Activated naive CD8-positive, alpha-beta T cell treated with anti-CD3 and anti-CD28 coated beads for 36 hours (primary cell): ENCODE measurements at places on chromosomes 7 and 10. TPM values are rescaled to one million over a fixed set of nuclear protein-coding genes. Genes with fewer than 3 reads are reported as not detected.

DNA sequence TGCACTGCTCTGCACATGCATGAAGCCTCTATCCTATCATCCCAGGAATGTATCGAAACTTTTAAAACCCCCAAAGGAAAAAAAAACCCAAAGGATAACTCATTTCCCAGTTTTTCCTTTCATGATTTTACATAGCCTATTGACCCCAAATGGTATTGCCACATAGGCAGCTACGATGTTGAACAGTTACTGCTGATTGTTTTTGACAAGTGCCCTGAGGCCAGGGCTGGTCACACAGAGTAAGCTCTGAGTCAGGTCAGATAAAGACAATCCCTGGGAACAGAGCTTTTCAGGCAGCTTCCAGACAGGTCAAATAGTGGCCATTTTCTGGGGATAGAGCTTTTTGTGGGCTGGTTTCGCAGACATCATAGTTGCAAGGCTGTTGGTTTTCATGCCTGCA is 52.1 kb downstream of the MYL10 start:
- no peak overlapping the region for H3K4me3 ChIP-seq
- peaks cover 5% of the 10 kb centered on the region for H3K4me1 ChIP-seq
- H3K27ac ChIP-seq: no peak overlapping the region
- H3K27me3 ChIP-seq: peaks cover 12% of the 10 kb centered on the region

GRCh38 chr10:49751216-49751615 is 10.9 kb downstream of the OGDHL start:
- H3K36me3 ChIP-seq: no peaks in the 10 kb centered on the region
- H3K4me3 ChIP-seq: no peak overlapping the region
- no peak overlapping the region for H3K27ac ChIP-seq
- DNase-seq: no peak
- H3K4me1 ChIP-seq: no peaks in the 10 kb centered on the region

- no peaks in the 10 kb centered on the region for H3K36me3 ChIP-seq
- no peak overlapping the region for H3K27ac ChIP-seq
- no peak for DNase-seq
- H3K4me1 ChIP-seq: no peaks in the 10 kb centered on the region
- H3K27me3 ChIP-seq: peaks cover 15% of the 10 kb centered on the region
Measured at GRCh38 chr10:116262678-116263077, 10.3 kb downstream of the GFRA1 start.

- H3K4me1 ChIP-seq: peaks cover 5% of the 10 kb centered on the region
- H3K27ac ChIP-seq: no peak overlapping the region
- no peak overlapping the region for H3K4me3 ChIP-seq
- no peaks in the 10 kb centered on the region for H3K36me3 ChIP-seq
- no peaks in the 10 kb centered on the region for H3K27me3 ChIP-seq
Measured at GRCh38 chr7:121480058-121480457, 84.0 kb upstream of the FAM3C start.

GRCh38 chr10:64329510-64329909 is 808.3 kb downstream of the REEP3 start:
- H3K27ac ChIP-seq: no peak overlapping the region
- no peaks in the 10 kb centered on the region for H3K27me3 ChIP-seq

DNA sequence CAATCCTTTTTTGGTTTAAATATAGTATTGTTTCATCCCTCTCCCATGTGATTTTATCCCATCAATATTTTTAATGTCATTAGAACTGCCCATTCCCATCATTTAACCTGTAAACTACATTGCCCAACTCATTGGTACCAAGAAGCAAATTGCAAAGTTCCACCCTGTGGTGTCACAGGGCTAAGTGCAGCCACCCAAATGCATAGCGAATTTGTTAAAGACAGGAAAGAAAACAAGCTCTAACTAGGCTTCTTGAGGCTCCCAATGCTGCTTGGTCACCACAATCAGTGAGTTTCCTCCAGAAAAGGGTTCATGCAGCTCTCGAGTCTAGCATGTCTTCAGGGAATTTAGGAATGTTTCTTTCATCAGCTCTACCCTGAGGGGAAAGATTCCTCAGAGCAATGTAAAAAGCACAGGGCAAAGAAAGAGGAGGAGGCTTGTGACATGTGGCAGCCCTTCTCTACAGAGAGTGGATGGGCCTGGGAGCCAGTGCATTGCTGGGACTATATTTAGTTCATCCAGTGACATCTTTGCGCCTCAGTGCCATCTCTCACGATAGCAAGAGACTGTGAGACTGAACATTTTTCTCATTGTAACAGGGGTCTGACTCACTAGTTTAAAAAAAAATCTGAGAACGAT is 58.1 kb downstream of the CAV1 start:
- H3K27ac ChIP-seq: peak overlapping the region; percentile 96
- no peaks in the 10 kb centered on the region for H3K27me3 ChIP-seq
- H3K4me1 ChIP-seq: peaks cover 45% of the 10 kb centered on the region

- no peak overlapping the region for H3K27ac ChIP-seq
- no peak for DNase-seq
- no peaks in the 10 kb centered on the region for H3K27me3 ChIP-seq
- no peaks in the 10 kb centered on the region for H3K4me1 ChIP-seq
- H3K36me3 ChIP-seq: no peaks in the 10 kb centered on the region
Measured at GRCh38 chr7:11665357-11665756, 166.6 kb downstream of the THSD7A start.

DNA sequence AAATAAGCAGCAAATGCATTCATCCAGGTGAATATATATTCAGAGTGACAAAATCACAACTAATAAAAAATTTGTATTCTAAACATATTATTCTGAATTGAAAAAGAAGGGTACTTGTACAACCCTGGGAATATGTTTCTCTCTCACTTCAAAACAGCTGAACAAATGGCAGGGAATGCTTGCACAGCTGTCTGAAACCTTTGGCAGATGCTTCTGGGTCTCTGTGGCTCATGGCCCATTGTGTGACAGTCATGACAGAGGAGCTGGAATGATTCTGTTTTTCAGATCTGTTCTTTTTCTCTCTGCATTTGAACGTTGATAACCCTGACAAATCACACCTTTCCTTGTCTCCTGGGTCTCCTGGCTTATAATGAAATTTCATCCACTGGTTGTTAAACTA is 275.7 kb upstream of the FZD1 start:
- H3K27ac ChIP-seq: no peak overlapping the region
- no peaks in the 10 kb centered on the region for H3K36me3 ChIP-seq
- H3K4me3 ChIP-seq: no peak overlapping the region

DNA sequence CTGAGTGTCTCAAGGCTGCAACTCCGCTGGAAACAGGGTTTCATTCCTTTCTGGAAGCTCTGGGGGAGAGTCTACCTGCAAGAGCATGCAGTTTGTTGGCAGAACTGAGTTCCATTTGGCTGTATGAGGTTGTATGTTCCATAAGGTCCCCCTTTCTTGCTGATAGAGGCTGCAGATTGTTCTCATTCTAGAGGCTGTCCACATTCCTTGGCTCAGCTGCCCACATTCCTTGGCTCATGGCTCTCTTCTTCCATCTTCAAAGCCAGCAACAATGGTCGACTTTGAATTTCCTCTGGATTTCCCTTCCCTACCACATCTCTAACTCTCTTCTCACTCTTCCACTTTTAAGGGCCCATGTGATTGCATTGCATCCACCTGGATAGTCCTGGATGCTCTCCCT is 147.3 kb upstream of the CDCA7L start:
- H3K4me1 ChIP-seq: no peaks in the 10 kb centered on the region
- H3K27me3 ChIP-seq: no peaks in the 10 kb centered on the region
- no peak overlapping the region for H3K27ac ChIP-seq

DNA sequence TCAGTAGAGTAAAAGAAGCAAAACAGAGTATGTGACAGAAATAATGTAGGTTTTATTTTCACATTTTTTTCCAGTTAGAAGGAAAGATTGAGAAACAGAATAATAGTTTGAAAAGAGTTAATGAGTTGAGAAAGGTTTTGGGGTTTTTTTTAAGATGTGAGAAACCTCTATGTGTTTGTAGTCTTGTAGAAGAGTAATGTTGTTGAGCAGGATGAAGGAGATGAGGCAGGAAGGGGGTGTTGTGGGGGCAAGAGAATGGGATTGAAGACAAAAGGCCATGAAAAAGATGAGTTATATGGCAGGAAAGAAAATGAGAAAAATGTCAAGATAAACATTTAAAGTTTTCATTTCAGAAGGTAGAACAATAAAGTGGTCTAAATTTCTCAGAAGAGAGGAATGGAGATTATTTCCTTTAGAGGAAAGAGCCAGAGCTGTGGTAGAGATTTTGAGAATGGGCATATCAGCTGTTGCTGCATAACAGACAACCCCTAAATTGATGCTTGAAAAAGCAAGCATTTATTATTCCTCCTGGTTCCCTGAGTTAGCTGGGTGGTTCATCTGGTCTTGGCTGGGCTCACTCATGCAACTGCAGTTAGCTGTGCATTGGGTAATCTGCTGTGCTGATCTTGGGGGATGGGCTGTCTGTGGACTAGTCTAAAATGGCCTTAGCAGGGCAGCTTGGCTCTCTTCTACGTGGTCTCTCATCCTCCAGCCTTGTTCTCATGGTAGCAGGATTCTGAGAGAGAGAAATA is 27.1 kb downstream of the PCGF5 start:
- H3K27me3 ChIP-seq: no peaks in the 10 kb centered on the region
- H3K27ac ChIP-seq: peak overlapping the region; percentile 27
- H3K36me3 ChIP-seq: peaks cover 8% of the 10 kb centered on the region
- H3K4me3 ChIP-seq: no peak overlapping the region
- DNase-seq: no peak

- DNase-seq: no peak
- H3K27me3 ChIP-seq: no peaks in the 10 kb centered on the region
- H3K27ac ChIP-seq: peak overlapping the region; percentile 69
- peaks cover 81% of the 10 kb centered on the region for H3K4me1 ChIP-seq
- no peak overlapping the region for H3K4me3 ChIP-seq
- peaks cover 24% of the 10 kb centered on the region for H3K36me3 ChIP-seq
Measured at GRCh38 chr10:22670788-22671187, 43.6 kb downstream of the PIP4K2A start.

GRCh38 chr10:99431190-99431760 is 851 bp upstream of the GOT1 start:
- peak; percentile 21 for DNase-seq
- H3K4me1 ChIP-seq: peaks cover 41% of the 10 kb centered on the region
- peaks cover 10% of the 10 kb centered on the region for H3K36me3 ChIP-seq
- peak overlapping the region; percentile 93 for H3K27ac ChIP-seq
- H3K4me3 ChIP-seq: peak overlapping the region; percentile 98
- H3K27me3 ChIP-seq: no peaks in the 10 kb centered on the region

- H3K4me1 ChIP-seq: peaks cover 10% of the 10 kb centered on the region
- H3K27ac ChIP-seq: no peak overlapping the region
- H3K4me3 ChIP-seq: no peak overlapping the region
- no peaks in the 10 kb centered on the region for H3K27me3 ChIP-seq
- DNase-seq: no peak
- H3K36me3 ChIP-seq: no peaks in the 10 kb centered on the region
Measured at GRCh38 chr7:33186192-33186591, 56.8 kb downstream of the BBS9 start.

GRCh38 chr7:45086331-45087065 is 2.3 kb downstream of the NACAD start:
- H3K4me1 ChIP-seq: peaks cover 6% of the 10 kb centered on the region
- no peak overlapping the region for H3K4me3 ChIP-seq
- no peaks in the 10 kb centered on the region for H3K36me3 ChIP-seq
- DNase-seq: no peak
- no peak overlapping the region for H3K27ac ChIP-seq
- peaks cover 3% of the 10 kb centered on the region for H3K27me3 ChIP-seq

DNA sequence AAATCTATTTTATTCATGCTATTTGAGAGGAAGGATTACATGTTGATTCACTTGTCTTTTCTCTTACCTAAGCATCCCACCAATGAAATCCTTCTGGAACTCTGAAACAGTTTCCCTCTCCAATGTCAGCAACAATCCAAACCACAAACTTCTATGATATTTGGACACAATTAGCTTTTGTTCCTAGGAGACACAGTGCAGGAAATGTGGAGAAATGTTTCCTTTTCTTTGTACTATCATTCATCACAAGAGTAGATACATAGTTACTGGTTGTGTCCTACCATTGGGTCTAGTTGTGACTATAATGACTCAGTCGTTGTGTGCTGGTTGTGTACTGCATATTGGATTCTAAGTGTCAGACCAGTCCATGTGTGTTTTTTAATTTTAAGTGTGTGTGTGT is 156.8 kb upstream of the MAGI2 start:
- H3K4me1 ChIP-seq: no peaks in the 10 kb centered on the region
- no peak for DNase-seq

DNA sequence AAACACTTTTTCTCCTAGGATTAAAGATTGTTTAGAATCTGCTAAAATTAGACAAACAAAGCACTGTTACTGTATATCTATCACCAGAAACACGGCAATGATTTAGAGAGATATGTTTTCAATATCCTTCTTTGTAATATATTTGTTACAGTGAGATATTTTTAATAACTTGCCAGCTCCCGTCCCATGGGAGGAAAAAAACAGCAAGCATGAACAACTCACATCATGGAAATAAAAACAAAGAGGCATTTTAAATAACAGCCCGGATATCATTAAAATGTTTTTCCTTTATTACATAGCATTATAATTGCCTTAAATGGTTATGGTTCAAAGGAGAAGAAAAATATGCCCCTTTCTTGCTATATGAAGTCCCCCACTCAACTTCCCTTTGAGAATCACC is 272.1 kb downstream of the BMPER start:
- no peaks in the 10 kb centered on the region for H3K36me3 ChIP-seq
- H3K4me3 ChIP-seq: no peak overlapping the region
- no peaks in the 10 kb centered on the region for H3K4me1 ChIP-seq
- H3K27me3 ChIP-seq: no peaks in the 10 kb centered on the region
- no peak overlapping the region for H3K27ac ChIP-seq
- DNase-seq: no peak

DNA sequence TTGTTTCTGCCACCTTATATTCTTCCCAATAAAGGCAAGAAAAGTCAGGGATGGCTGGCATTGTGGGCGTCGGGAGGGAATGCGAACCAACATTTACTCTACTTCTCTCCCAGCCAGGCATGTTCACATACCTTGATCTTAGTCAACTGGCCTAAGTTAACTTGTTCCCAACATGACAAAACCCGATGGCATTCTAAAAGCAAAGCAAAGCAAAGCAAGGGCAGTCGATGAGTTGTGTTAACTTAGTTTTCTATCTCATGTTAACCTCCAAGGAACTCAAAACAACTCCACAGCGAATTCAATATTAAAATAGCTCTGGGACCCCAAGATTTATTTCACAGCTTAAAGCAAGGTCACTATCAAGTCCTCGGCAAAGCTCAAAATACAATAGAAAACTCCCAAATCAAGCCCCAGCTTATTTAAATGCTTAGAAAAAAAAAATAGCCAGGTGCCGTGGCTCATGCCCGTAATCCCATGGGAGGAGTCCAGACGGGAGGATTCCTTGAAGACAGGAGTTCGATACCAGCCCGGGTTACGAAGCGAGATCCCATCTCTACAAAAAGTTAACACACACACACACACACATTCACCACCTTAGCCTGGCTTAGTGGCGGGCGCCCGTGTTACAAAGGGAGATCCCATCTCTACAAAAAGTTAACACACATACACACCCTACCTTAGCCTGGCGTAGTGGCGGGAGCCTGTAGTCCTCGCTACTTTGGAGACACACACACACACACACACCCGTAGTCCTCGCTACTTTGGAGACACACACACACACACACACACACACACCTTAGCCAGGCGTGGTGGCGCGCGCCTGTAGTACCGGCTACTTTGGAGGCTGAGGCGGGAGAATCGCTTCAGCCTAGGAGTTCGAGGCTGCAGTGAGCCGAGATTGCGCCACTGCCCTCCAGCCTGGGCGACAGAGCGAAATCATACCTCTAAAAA is 901 bp upstream of the CCNY start:
- DNase-seq: peak; percentile 44
- peak overlapping the region; percentile 93 for H3K27ac ChIP-seq
- H3K36me3 ChIP-seq: peaks cover 18% of the 10 kb centered on the region
- peaks cover 66% of the 10 kb centered on the region for H3K4me1 ChIP-seq
- peak overlapping the region; percentile 91 for H3K4me3 ChIP-seq

The RASA4 gene
- 53.7 TPM for total RNA-seq

The PDE6C gene
- not detected for total RNA-seq

The ITPRID1 gene
- total RNA-seq: not detected

The PTPRZ1 gene
- total RNA-seq: not detected

The GBX1 gene
- total RNA-seq: not detected

The CABCOCO1 gene
- not detected for total RNA-seq

The CPN1 gene
- total RNA-seq: not detected

The HMX3 gene
- total RNA-seq: 0.19 TPM
